ENCODE measurements at places on chromosomes 7 and 10.

DNA sequence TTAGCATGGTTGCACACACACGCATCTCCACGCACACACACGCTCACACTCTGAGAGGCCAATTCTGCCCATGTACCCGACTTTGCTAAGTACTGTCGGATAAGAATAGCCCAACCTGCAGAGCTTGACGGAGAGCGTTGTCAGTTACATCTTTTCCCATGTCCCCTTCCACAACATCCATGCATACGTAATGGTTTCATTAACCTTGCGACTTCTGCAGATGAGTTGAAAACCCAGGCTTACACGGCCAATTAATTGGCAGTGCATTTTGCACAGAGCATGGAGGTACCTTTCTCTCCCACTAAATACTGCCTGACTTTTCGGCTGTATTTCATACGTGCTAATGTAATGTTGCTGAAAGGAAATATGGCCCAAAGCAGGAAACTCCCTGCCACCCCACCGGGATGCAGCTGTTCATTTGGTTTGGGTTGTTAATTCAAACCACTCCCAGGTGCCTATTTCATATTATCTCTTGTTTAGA lies 291.2 kb upstream of the HABP2 start:
- DNase-seq: no peak

- DNase-seq: no peak
These were observed 47.4 kb downstream of the KCND2 start for GRCh38 chr7:120320218-120320961.

GRCh38 chr10:67011981-67012380 lies 86.1 kb downstream of the LRRTM3 start:
- no peak for DNase-seq

DNA sequence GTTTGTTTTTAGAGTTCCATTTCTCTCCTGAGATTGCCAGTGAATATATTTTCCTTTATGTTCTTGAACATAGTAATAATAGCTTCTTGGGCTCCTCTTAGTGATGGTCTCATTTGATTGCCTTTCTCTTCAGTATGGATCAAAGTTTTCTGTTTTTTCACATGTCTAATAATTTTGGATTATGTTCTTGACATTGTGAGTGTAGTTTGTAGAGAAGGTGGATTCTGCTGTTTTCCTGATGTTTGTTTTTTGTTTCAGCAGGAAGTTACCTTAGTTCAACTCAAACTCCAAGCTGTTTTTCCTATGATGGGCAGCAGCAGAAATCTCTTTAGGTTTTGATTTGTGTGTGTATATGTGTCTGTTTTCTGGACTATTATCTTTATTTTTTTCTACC lies 43.8 kb downstream of the TAF3 start:
- no peak for DNase-seq

DNA sequence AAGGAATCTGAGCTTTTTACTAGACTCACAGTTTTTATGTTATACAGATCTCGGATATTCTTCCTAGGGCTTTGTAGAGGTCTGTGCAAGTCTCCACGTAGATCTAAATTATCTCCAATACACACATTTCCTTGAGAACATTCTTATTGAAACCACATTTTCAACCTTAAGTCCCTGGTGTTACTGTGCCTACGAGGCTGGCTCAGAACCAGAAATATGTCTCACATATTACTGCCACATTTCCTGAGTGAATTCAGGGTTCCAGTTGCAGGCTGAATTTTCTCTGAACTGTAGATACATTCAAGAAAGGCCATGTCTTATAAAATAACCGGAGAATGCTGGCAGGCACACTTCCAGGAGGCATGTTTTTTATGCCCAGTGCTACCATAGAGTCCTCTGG lies 46.5 kb downstream of the INHBA start:
- DNase-seq: no peak

DNA sequence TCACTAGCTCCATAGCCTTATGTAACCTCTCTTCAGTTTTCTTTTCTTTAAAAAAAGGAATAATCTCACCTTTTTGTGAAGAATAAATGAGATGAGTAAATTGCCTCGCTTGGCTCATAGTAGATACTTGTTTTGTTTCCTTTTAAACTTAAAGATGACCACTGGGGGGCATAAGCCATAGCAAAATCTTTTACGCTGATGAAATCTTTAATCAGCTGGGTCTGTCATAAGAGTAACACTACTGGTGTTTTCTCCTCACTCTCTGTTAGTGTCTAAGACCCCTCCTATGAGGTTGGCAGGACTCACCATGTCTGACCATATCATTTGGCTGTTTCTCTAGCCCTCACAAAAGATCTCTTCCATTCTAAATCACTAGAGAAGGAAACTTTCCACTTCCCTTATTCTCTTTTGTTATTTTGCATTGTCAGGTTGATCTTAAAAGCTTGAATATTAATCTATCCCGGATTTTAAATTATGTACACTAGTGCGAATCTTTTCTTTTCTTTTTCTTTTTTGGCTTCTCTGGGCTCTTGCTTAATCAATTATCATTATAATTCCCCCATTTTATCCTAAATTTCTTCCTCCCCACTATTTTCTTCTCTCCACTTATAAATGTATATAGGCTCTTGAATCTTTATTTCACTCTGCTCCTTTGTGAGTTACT lies 12.5 kb downstream of the STAG3 start:
- DNase-seq: no peak

DNA sequence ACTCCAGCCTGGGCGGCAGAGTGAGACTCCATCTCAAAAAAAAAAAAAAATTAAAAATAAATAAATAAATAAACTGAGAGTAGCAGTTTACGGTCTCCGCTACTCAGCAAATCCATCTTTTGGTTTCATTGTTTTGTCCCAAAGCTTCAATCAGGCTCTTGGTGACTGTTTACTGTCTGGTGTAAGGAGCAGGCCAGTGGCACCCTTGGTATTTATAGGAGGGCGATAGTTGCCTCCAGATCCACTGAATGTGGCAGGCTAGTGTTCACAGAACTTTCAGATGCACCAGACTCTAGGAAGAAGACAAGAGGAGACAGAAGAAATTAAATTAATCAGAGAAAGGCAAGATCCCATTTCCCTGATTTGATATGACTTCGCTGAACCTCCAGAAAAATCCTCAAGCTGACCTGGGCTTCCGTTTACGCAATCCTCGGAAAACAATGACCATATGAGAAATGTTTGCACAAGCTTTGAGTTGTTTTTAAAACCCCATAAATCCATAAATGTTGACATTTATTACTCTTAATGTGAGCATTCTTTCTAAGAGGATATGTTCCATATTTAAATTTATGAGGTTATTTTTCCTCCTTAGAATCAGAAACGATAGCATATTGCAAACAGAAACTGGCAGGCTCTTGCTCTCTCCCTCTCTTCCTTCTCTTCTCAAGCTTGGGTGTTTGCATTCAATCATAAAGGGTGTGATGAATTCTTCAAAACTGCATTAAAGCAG lies 7.1 kb upstream of the MUC3A start:
- no peak for DNase-seq

GRCh38 chr10:34145715-34146114 lies 669.4 kb downstream of the PARD3 start:
- DNase-seq: no peak

DNA sequence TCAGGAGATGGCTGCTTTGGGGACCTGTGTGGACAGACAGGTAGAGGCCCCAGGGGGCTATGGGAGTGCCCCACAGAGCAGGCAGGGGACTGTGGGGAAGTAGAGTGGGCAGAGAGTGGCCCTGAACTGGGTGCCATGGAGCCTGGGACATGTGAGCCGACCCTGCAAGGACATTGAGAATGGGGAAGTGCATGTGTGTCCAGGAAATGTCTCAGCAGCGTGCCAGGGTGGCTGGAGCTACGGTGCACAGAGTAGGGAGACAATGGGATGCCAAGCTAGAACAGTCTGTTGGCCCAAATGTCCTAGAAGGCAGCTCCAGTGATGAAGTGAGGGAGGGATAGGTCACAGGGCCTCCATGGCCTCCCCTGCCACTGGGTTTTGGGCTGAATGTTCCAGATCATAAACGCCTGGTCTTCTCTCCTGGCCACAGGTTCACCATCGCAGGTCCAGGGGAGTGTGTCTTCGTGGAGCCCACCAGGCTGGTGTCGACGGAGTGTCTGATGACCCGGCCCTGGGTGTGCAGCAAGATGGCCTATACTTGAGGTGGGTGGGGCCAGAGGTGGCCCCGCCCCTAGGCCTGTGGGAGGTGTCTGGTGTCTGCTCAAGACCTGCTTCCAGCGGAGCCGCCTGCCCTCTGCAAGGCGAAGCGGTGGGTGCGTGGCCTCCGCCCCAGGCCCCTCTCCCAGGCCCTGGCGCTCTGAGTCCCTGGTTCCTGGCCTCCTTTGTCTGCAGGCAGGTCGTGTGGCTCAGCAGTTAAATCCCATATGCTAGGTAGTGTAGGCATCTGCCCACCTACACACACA lies 20.5 kb downstream of the CLEC2L start:
- DNase-seq: no peak

DNA sequence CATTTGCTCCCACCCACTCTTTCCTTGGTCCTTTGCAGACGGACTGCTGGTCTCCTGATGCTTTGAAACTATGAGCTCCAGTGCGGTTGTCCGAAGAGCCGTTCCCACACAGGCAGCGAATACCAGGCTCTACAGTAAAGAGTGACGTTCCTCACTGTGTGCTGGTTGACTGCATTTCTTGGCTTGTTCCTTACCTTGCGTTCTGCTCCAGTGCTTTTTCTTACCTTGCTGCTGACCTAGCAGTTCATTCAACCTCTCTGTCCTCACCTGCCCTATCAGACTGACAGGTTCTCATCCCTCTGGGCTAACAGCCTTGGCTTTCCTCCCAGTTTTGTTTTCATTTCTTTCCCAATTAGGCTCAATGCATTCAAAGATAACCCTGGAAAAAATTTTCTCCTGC lies 214.8 kb downstream of the TMEM178B start:
- DNase-seq: no peak

GRCh38 chr7:115634633-115635032 lies 395.9 kb downstream of the TFEC start:
- no peak for DNase-seq
